ENCODE measurements at places on chromosomes 2 and 18.

GRCh38 chr2:64975232-64975821 lies 13.9 kb upstream of the SLC1A4 start:
- no peak for DNase-seq

- DNase-seq = no peak
These were observed 43.4 kb downstream of the COMMD1 start for GRCh38 chr2:61948661-61949457.

GRCh38 chr2:9463698-9464034 lies 10.7 kb upstream of the IAH1 start:
- DNase-seq = peak; percentile 24

DNA sequence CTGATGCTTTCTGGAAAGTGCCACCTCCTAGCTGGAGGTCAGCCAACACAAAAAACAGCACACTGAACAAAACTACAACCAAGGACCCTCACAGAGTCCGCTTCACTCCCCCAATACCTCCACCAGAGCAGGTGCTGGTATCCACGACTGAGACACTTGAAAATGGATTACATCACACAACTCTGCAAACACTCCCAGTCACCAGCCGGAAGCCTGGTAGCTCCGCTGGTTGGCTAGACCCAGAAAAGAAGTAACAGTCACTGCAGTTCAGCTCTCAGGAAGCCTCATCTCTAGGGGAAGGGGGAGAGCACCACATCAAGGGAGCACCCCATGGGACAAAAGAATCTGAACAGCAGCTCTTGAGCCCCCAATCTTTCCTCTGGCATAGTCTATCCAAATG lies 175.4 kb downstream of the LCLAT1 start:
- no peak for DNase-seq

DNA sequence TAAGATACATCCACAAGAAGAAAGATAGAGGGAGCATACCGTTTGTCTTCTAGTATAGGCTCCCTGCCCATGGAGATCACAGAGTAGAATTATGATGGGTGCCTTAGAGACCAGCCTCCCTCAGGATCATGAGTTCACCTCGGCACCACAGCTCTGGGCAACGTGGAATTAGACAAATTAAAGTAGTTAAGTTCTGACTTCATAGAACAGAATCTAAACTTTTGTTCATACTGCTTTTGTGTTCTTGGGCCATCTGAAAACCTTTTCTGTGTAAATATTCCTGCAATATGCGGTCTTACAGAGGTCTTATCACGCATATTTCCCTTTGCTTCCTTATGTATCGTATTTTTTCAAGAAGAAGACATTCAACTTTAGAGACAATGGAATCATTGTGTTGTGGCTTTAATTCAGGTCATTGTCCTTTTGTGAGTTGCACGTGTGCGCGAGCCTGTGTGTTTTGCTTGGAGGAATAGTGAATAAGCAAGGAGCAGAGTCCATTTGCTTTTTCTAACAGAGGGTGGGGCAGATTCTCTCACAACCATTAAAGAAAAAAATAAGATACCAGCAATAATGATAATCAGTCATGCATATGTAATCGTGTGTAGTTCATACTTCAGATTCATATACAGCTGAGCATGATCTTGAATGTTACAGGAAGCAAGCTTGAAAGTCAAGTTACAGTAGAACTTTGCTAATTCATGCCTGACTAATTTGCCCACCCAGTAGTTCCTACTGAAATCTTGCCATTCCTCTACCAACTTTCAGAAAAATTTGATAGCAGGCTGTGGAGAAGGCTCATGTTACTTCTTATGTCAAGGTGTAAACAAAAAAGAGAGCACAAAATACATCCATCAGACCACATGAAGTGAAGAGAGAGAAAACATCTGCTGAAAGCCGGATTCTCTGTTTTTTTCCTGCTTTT lies 243.6 kb downstream of the NEDD4L start:
- no peak for DNase-seq

DNA sequence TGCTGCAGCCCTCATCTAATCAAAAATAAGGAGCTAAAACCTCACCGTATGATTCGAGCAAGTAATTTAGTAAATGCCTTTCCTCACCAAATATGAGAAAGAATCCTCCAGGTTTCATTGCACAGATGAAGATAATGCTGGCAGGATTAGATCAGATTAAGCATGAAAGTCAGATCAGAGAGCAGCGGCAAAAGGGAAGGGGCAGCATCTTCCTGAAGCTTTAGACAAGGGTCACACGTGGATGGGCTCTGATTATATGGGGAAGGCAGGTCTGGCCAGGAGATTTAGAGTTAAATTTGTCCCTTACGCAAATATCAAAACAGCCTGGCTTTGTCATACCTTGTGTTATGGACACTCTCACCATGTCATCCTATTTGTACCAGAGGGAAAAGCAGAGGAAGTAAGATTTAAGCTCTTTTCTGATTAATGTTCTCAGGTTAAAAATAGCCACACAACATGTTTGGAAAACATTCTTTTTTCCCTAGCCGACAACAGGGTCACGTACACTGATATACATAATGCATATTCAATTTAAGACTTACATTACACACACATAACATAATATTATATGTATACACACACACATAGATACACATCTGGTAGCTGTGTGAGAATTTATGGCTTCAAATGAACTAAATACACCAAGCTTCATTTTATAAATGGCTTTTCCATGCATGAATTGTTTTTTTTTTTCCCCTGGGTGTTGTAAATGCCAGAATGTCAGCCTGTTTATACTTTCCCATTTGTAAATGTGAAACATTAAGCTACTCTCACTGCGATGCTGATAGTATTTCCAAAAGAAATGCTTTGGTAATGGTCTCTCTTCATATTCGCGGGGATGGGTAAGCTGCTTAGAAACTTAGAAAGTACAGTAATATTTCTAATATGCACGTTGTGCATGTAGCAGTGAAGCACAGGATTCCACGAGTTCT lies 196.3 kb upstream of the SIX3 start:
- no peak for DNase-seq

- DNase-seq = no peak
These were observed 190.4 kb downstream of the PMAIP1 start for GRCh38 chr18:60090170-60090569.

GRCh38 chr2:5666798-5667197 lies 25.4 kb upstream of the SOX11 start:
- no peak for DNase-seq

- DNase-seq = no peak
These were observed 317.4 kb downstream of the SLC4A3 start for GRCh38 chr2:219944866-219945265.

DNA sequence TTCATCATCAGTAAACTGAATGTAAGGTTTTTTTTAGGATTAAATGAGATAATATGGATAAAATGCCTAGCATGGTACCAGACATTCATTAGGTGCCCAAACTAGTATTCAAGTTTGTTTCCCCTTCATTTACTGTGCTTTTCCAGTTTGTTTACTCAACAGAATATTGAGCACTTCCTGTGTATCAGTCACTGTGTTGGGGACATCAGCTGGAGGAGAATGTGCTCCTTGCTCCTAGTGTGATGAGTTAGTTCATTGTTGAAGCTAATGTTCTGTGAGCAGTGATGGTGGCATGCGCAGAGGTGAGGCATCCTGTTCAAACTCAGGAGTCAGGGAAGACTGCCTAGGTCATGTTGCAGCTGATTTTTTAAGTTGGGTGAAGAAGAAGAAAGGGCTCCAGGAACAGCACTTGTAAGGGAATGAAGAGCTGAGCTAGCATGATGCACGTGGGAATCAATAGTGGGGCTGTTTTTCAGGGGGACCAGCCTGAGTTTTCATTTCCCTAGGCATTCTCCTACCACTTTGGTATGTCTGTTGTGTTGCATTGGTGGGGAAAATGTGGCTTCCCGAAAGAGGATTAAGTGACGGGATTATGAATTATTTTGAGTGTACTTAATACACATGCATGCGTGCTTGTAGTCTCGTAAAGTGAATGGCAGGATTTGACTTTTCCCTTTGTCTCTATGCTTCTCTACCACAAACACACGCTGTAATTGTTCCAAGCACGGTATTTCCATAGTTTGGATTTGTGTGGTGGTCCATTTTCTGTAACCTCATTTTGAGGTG lies 23.7 kb downstream of the TTLL4 start:
- DNase-seq = no peak

- no peak for DNase-seq
These were observed 319.8 kb downstream of the RND3 start for GRCh38 chr2:150167711-150168110.

DNA sequence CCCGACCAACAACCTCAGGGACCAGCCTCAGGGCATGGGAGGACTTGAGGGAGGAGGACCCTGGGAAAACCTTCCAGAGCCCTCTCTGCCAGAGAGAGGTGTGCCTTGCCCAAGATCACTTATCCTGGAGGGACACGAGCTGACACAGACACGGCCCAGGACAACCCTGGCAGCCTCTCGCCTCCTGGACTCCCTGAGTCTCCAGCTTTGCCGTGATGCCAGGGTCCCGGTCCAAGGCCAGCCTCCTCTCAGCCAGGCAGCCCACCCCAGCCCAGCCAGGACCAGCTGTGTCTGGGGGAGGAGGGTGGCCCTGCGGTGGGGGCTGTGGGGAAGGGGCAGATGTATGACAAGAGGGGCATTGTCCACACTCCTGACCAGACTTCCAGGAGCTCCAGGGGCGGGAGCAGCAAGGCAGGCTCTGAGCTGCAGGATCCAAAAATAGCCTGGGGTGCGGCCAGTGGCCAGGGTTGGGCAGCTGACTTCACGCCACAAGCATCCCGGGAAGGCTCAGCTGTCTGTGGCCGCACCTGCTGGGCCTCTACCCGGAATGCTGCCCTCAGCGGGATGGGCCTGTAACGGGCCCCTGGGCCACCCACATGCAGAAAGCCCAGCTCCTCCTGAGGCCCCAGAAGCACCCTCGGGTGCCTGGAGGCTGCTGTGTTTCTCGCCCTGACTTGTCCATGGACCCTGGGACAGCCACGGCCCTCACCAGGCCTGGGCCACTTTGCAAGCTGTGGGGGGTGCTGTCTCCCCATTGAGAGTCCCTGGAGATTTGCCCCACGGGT lies 65.5 kb upstream of the GPC1 start:
- peak; percentile 68 for DNase-seq

GRCh38 chr2:232466221-232466620 lies 10.3 kb downstream of the ALPI start:
- no peak for DNase-seq

DNA sequence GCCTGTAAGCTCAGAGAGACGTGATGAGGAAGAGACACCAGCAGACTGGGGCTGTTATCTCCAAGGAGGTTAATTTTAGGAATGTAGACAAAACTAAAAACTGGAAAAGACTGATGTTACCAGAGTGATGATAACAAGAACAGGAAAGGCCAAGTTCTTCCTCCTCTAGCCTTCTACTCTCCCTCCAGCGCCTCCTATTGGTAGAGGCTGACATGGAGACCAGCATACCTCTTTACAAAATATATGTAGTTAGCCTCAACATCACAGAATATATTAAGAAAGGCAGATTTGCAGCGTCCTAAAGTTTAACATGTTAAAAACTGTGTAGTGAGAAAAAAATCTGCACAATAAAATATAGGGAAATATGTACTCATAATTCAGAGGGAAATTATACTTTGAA lies 66.0 kb downstream of the TCF4 start:
- no peak for DNase-seq

- no peak for DNase-seq
These were observed 103.6 kb downstream of the ACKR3 start for GRCh38 chr2:236673126-236673822.

Measured in non-pigmented ciliary epithelial cell (primary cell).